ENCODE measurements at places on chromosomes 16 and 17. TPM values are rescaled to one million over a fixed set of nuclear protein-coding genes. Genes with fewer than 3 reads are reported as not detected.

The TMEM101 gene
- total RNA-seq: 12.4 TPM

The KCNJ18 gene
- not detected for total RNA-seq

The HOXB1 gene
- not detected for total RNA-seq

The SEC14L5 gene
- 0.70 TPM for total RNA-seq

The HIGD1B gene
- total RNA-seq: 10.3 TPM

The RGS11 gene
- 31.4 TPM for total RNA-seq

The CHST5 gene
- total RNA-seq: 0.11 TPM

The CACNG5 gene
- total RNA-seq: not detected

The TEKT1 gene
- total RNA-seq: not detected

The CBLN1 gene
- 1.5 TPM for total RNA-seq

The TNFRSF13B gene
- not detected for total RNA-seq

The GPR139 gene
- total RNA-seq: not detected

The CES1 gene
- 9.9 TPM for total RNA-seq

The DCTN5 gene
- total RNA-seq: 38.4 TPM

The SP6 gene
- 0.08 TPM for total RNA-seq

The SLFN14 gene
- total RNA-seq: 0.08 TPM

The CSH2 gene
- total RNA-seq: not detected

The HBA1 gene
- total RNA-seq: 780 TPM

The MYOCD gene
- 82.1 TPM for total RNA-seq

The SPNS2 gene
- total RNA-seq: 10.3 TPM

The AHSP gene
- 1.7 TPM for total RNA-seq

The DNASE1L2 gene
- 0.57 TPM for total RNA-seq

The ST6GALNAC2 gene
- 6.2 TPM for total RNA-seq

The MT1G gene
- total RNA-seq: 1.2 TPM
